Activated CD8-positive, alpha-beta memory T cell treated with anti-CD3 and anti-CD28 coated beads for 4 hours (primary cell): ENCODE measurements at places on chromosomes 1 and 21.

- DNase-seq, result no peak
Measured at GRCh38 chr1:239253032-239253431, 133.3 kb upstream of the CHRM3 start.

DNA sequence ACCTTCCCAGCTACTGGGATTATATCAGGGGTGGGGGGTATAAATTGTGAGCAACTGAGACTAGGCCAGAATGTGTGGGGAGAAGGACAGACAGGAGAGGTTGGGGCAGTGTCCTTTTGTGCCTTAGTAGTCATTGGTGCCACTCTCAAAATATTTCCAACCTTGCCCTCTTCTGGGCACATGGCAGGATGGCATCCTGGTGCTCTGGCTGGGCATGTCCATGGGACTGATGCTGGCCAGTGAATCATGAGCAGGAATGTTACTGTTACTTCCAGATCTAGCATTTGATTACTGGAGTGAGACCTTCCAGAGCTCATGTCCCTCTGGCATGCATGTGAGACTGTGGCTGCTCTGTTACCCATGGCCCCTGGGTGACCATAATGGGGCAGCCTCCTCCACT is 151.2 kb downstream of the MATN1 start:
- DNase-seq, result no peak

- no peak for DNase-seq
Measured at GRCh38 chr21:35540950-35541638, 492.0 kb upstream of the RUNX1 start.

DNA sequence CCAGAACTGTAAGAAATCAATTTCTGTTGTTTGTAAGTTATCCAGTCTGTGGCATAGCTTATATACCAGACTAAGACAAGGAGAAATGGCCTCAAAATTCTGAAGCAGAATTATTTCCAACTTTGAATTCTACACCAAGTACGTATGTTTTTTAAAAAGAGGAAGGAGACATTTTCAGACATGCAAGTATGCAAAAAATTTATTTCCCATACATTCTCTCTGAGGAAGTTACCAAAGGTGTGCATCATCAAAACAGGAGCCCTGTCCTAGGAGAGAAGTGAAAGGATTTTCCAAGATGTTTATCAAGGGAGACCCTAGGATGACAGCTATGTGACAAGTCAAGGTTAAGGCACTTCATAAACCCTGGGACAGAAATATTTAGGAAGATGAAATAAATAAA is 49.3 kb upstream of the RABGAP1L start:
- DNase-seq, result no peak

GRCh38 chr1:156409439-156409838 is 40.4 kb downstream of the RHBG start:
- no peak for DNase-seq
